Inflammatory macrophage (primary cell): ENCODE measurements at places on chromosomes 5 and 9.
A peak's percentile ranks its signal among the peaks of the same experiment; 100 is the strongest.

GRCh38 chr5:177526191-177526590 is 9.4 kb upstream of the DDX41 start:
- no peak for DNase-seq

DNA sequence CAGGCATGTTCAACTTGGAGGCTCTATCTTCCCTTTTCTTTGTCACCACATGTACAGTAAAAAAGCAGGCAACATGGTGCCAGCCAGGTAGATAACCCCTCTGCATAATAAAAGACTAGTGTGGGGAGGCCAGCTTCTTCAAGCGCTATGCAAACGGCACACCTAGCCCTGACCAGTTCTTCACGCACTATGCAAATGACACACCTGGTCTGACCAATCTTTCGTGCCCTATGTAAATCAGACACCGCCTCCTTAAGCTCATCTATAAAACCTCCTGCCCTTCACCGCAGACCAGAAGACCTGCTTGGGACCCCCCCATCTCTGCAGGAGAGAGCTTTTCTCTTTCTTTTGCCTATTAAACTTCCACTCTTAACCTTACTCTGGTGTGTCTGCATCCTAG is 28.1 kb upstream of the UGCG start:
- no peak for DNase-seq

DNA sequence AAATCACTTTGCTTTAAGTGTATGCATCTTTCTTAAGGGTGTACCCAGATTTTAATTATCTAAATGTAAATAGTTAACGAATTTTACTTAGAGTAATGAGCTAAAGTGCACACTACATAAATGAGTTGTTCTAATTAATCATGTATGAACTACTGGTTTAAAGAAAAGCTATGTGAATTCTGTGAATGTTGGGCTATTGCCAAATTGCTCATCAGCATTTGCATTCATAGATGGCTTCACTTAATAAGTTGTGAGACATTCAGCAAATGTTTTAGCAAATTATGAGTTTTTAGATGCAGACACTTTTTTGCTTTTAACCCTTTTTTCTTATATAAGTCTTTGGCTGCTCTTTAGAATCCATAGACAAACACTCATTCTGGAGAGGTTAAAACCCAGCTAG is 175.7 kb downstream of the PBX3 start:
- DNase-seq, result no peak

DNA sequence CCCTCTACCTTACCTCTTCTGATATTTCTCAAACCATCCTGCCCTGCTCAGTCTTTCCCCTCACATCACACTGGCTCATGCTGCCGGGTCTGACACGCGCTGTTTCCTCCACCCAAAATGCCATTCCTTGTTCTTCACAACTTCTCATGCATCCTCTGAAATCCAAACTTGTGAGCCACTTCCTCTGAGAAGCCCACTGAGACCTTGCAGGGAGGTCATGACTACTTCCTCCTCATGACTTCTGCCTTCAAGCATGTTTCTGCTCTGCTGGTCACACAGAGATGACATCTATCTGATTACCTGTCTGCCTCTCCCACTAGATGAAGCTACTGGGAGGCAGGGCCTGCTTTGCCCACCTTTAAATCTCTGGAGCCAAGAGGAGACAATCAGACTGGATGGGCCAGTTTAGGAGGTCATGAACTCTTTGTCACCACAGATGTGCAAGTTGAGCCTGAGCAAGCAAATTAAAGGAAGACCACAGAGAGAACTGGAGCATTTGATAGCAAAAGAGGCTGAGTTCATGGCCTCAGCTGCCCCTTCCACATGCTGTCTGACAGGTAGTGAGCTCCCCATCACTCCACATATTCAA is 119.8 kb upstream of the TBC1D2 start:
- DNase-seq, result peak; percentile 87

DNA sequence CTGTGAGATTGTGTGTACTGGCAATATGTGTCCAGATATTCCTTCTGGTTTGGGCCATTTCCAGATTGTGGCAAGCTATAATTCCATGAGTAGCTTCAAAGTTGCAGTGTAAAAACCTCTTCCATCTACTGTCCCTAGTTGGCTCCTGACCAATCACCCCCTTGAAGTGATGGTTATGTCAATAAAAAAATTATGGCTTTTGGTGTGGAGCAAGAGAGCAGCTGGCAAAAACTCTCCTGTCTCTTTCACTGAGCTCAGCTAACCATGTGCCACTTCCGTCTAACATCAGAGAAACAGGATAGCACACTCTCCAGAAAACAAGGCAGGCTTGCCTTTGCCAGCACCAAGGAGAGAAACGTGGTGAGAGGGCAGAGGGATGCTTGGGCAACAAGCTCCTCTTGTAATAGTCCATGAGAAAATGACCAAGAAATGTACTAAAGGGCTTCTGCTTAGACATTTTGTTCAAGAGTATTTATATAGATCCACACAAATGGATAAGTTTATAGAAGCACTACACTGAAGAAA is 914.4 kb upstream of the SEMA6A start:
- no peak for DNase-seq

DNA sequence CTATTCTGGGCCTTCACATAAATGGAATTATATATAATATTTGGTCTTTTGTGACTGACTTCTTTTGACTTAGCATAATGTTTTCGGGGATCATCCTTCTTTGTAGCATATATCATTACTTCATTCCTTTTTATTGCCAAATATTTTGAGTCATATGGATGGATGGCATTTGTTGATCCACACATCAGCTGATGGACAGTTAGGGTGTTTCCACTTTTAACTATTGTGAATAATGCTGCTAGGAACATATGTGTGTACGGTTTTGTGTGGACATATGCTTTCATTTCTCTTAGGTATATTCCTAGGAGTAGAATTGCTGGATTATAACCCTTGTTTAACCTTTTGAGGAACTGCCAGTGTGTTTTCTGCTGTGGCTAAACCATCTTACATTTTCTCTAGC is 249.6 kb downstream of the FANCC start:
- DNase-seq, result no peak

- DNase-seq, result peak; percentile 85
Observed at GRCh38 chr9:111759762-111760639, 34.7 kb downstream of the SHOC1 start.

DNA sequence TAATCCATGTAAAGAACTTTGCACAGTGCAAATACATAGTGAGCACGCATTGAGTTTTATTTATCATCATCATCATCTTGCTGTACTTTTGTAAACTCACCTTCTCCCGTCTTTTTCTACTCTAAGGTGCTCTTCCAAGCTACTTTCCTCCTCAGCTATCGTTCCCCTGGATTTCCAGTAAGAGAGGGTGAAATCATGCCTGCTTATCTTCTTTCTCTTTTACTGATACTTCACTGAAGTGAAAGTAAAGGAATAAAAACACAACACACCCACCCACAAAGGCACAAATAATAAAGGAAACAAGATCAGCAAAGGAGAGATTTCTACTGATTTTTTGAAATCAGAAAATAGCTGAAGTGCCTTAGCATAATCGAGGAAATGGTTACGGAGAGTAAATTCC is 509.9 kb downstream of the RAB3C start:
- no peak for DNase-seq

GRCh38 chr5:31449174-31449573 is 82.7 kb downstream of the DROSHA start:
- no peak for DNase-seq

GRCh38 chr9:126799034-126799433 is 5.8 kb upstream of the ZBTB43 start:
- DNase-seq, result no peak

DNA sequence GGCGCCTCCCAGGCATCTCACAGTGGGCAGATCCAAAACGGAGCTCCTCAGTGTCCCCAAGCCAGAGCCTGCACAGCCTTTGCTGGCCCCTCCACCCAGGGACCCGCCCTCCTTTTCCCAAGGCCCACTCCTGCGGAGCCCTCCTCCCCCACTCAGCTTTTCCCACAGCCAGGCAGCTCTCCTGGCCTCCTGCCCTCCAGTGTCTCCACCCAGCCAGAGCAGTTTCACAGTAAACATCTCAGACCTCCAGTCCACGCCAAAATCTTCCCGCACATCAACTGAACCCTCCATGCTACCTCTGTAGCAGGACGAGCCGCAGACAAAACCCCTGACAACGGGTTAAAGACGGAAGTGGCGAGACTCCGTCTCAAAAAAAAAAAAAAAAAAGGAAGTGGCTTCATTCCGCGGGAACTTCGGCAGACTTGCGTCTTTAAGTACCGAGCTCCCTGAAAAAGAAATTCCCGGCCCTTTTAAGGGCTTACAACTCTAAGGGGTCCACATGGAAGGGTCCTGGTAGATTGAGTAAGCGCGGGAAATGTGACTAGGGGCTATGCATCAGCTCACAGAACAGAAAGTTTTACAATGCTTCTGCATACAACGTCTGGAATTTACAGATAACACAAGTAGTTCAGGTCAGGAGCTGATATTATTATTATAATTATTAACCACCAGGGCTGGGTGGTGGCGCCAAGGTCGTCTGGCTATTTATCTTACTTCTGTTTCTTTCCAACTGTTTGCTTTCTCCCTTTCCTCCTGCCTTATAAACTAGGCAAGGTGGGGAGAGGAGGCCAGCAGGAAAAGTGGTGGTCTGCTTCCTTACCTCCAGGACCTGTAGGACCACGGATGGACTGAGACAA is 11.4 kb upstream of the GRIN1 start:
- DNase-seq, result peak; percentile 73

DNA sequence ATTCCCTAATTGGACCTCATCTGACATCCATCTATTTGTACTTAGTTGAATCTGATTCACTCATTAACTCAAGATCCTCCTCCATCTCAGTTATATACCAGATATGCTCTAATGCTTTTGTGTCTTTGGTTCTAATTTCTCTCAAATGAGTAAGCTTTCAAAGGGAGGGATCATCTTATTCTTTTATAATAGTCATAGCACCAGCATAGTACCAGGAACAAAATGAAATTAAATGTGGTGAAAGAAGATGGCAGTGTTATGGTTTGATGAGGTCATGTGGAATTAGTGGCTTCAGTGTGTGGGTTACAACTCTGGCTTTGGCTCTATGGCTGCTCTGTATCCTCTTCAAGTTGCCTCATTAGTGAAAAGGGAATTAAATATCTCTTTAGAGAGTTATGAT is 32.5 kb upstream of the ZNF366 start:
- no peak for DNase-seq

DNA sequence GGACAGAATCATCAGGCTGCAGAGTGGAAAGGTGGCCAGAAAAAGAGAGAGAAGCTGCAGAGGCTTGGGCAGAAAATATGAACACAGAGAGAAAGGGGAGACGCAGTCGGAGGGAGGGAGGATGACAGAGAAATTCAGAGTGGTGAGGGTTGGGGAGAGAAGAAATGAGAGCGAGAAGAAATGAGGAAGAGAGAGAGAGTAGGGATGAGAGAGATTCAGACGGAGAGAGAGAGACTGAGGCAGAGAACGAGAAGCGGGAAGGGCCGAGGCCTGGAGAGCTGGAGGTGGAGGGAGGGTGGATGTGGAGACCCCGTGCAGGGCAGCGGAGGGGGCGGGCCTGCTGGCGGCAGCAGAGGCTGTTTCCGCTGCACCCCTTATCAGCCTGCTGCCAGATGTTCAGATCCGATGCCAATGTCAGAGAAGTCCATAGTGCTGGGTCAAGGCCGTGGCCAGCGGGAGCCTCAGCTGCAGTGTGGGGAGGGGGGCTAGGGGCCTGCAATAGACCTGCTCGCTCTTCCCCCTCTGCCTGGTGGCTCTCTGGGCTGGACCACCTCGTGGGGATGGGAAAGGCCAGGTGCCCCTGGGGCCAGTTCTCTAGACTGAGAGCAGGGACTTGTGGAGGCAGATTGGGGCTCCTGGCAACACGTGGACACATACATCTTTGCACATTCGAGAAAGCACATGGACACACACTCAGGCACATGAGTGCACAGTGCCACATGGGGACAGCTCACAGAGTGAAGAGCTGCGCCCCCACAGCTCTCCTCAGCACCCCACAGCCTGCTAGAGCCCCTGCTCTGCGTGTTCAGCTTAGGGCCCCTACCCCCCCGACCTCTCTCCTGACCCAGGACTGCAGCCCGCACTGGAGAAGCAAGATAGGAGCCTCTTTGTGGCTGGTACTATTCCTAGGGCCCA is 4.9 kb upstream of the NR5A1 start:
- DNase-seq, result no peak

DNA sequence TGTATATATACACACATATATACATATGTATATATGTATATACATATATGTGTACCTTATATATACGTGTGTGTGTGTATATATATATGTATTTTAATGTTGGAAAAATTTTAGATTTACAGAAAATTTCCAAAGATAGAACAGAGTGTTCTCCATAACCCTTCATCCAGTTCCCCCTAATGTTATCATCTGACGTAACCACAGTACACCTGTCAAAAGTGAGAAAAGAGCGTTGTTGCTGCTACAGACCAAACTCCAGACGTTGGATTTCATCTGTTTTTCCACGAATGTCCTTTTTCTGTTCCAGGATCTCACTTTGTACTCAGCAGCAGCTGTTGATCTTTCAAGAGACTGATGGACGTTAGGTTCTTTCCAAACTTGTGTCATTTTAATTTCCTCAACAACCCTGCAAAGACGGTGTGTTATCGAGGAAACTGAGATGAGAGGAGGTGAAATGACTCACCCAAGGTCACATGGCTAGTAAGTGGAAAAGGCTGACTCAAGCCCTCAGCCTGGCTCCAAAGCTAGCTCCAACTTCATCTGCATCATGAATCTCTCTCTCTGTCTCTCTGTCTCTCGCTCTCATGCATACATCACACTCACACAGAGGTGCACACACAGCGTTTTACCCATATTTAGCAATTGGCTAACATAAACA is 17.0 kb upstream of the NTNG2 start:
- no peak for DNase-seq

DNA sequence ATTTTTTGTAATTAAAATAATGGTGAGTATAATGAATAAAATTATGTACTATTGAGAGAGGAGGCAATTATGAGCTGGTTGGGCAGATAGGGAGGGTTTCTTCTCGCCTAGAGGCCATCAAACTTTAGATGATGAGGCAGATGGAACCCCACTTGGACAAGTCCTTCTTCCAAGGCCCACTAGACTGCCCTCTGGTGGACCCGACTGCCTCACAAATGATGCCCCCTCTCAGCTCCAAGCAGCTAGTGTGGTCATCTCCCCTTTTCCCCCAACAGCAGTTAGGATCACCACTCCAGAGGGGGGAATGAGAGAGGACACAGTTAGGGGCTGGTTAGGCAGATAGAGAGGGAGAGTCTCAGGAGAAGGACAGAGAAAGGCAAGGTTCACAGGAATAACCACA is 348.0 kb upstream of the CDH18 start:
- DNase-seq, result no peak

- DNase-seq, result no peak
Observed at GRCh38 chr5:116375926-116376325, 198.7 kb downstream of the SEMA6A start.

DNA sequence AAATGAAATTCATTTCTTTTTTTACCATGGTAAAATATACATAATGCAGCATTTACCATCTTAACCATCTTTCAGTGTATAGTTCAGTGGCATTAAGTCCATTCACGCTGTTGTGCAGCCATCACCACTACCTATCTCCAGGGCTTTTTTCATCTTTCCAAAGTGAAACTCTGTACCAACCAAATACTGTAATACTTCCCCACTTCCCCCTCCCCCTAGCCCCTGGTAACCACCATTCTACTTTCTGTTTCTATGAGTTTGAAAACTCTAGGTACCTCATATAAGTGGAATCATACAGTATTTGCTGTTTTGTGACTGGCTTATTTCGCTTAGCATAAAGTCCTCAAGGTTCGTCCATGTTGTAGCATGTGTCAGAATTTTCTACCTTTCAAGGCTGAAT is 23.4 kb downstream of the SPAAR start:
- no peak for DNase-seq
